ENCODE measurements at places on chromosomes 12 and 14.

GRCh38 chr12:89709995-89710872 is 1.6 kb upstream of the ATP2B1 start:
- peak overlapping the region; percentile 80 for H3K27ac ChIP-seq
- peaks cover 21% of the 10 kb centered on the region for H3K27me3 ChIP-seq
- H3K4me3 ChIP-seq: peak overlapping the region; percentile 79
- H3K4me1 ChIP-seq: no peaks in the 10 kb centered on the region
- no peak for DNase-seq

- H3K36me3 ChIP-seq: no peaks in the 10 kb centered on the region
- peak overlapping the region; percentile 91 for H3K4me3 ChIP-seq
- peak; percentile 56 for DNase-seq
- peaks cover 23% of the 10 kb centered on the region for H3K4me1 ChIP-seq
- H3K27me3 ChIP-seq: 0 out of 2 replicates have a peak, but pooled peaks cover 4% of the 10 kb centered on the region
- peak overlapping the region; percentile 82 for H3K27ac ChIP-seq
Measured at GRCh38 chr12:12717586-12718380, 615 bp downstream of the CDKN1B start.

DNA sequence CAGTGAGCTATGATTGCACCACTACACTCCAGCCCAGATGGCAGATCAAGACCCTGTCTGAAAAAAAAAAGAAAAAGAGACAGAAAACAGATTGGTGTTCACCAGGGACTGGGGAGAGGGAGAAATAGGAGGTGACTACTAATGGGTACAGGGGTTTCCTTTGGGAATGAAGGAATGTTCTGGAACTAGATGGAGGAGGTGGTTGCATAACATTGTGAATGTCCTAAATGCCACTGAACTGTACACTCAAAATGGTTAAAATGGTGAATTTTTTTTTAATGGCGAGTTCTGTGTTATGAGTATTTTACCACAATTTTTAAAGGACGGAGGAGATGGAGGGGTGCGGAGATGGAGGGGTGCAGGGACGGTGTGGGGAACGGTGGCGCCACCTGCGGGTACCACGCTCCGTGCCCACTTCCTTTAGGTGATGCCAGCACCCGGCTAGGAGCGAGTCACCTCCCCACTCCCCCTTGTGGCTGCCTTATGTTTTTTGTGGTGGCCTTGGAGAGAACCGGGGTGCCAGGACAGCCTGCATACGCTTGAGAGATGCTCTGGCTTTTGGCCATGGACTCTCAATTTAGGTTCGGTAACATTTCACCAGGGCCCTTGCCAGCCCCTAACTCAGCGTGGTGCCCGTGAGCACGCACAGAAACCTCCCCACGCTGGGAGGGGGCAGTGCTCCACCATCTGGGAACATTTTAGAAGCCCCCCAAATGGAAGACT is 16.1 kb downstream of the UBC start:
- H3K27me3 ChIP-seq: no peaks in the 10 kb centered on the region
- H3K4me3 ChIP-seq: no peak overlapping the region
- H3K4me1 ChIP-seq: no peaks in the 10 kb centered on the region
- H3K36me3 ChIP-seq: no peaks in the 10 kb centered on the region
- H3K27ac ChIP-seq: no peak overlapping the region
- peak; percentile 87 for DNase-seq

DNA sequence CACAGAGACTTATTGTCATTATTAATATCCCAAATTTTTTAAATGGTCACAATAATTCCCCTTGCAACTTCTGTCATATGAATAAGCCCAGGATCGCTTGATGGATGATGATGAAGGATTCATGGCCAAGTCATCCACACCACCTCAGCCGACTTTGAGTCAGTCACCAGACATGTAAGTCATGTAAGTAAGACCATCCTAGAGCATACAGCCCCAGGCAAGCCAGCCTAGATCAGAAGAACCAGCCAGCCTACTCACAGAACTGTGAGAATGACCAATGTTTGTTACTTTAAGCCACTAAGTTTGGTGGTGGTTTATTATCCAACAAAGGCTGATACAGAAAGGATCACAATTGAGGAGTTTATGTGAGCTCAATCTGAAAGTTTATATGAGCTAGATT is 341.8 kb downstream of the NRXN3 start:
- H3K4me3 ChIP-seq: no peak overlapping the region
- DNase-seq: no peak
- no peaks in the 10 kb centered on the region for H3K4me1 ChIP-seq
- H3K27ac ChIP-seq: no peak overlapping the region

- H3K27ac ChIP-seq: no peak overlapping the region
- no peaks in the 10 kb centered on the region for H3K36me3 ChIP-seq
- no peak overlapping the region for H3K4me3 ChIP-seq
- H3K27me3 ChIP-seq: no peaks in the 10 kb centered on the region
- DNase-seq: no peak
- no peaks in the 10 kb centered on the region for H3K4me1 ChIP-seq
Measured at GRCh38 chr12:91722072-91722471, 423.6 kb downstream of the BTG1 start.

DNA sequence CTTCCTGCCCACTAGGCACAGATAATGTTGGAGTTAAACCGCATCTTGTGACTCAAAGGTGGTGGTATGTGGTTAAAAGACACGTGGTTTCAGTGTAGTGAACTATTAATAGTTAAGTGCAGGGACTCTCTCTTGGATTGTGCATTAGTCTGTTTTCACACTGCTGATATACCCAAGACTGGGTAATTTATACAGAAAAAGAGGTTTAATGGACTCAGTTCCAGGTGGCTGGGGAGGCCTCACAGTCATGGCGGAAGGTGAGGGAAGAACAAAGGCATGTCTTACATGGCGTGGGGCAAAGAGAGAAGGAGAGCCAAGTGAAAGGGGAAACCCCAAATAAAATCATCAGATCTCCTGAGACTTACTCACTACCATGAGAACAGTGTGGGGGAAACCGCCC is 362.3 kb downstream of the GLT1D1 start:
- H3K27me3 ChIP-seq: no peaks in the 10 kb centered on the region
- no peak overlapping the region for H3K4me3 ChIP-seq
- no peaks in the 10 kb centered on the region for H3K4me1 ChIP-seq
- no peaks in the 10 kb centered on the region for H3K36me3 ChIP-seq
- no peak for DNase-seq

DNA sequence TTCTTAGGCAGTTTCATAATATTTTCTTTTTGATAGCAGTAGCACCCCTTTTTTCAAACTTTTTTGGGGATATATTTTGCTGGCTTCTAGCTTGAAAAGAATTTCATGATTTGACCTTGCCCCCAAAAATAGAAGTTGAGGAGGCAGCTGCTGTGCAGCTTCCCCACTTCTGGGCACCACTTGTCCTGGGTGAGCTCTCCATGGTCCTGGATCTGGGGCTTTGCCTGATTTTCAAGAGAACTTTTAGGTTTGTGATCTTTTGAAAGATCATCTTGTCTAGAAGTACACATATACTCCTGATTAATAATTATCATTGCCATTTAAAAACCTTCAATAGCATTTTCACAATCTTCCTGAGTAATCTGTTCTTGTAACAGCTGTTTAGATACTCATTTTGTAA is 271.6 kb downstream of the NPAS3 start:
- H3K4me3 ChIP-seq: no peak overlapping the region
- no peak overlapping the region for H3K27ac ChIP-seq
- H3K27me3 ChIP-seq: no peaks in the 10 kb centered on the region
- no peak for DNase-seq
- no peaks in the 10 kb centered on the region for H3K4me1 ChIP-seq

DNA sequence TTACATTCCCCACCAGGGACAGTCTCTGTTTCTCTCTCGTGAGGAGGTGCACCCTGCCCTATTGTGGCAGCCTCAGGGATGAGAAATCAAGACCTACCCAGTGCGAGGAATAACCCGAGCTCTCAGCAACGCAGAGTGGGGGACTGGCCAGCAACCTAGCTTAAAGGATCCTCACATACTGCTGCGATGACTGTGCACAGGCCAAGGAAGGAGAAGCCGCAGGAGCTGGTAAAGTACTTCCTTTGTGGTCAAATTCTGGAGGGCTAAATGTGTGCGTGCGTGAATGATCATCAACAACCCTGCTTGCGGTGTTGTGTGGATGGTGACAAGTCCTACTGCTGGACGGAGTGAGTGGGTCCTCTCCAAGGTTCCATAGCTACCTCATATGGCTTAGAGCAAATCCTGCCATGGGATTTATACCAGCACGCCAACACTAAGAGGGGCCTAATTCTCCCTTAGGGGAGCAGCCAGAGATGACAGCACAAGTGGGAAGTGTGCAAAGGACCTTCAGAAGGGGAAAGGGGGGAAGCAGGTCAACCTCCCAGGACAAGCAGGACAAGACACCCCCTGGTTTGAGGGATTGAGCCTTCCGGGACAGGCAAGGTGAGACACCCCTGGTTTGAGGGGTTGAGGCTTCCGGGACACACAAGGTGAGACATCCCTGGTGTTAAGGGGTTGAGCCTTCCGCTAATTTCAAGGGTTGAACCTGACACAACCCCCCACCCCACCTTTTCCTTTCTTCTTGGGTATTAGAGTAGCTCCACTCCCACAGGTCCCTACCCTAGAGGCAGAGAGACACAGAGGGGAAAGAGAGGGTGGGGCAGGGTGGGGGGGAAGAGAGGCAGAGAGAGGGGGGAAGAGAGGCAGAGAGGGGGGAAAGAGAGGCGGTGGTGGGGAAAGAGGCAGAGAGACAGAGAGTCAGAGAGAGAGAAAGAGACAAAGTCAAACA is 58.8 kb upstream of the AP4S1 start:
- no peaks in the 10 kb centered on the region for H3K4me1 ChIP-seq
- no peaks in the 10 kb centered on the region for H3K27me3 ChIP-seq
- no peak overlapping the region for H3K4me3 ChIP-seq

DNA sequence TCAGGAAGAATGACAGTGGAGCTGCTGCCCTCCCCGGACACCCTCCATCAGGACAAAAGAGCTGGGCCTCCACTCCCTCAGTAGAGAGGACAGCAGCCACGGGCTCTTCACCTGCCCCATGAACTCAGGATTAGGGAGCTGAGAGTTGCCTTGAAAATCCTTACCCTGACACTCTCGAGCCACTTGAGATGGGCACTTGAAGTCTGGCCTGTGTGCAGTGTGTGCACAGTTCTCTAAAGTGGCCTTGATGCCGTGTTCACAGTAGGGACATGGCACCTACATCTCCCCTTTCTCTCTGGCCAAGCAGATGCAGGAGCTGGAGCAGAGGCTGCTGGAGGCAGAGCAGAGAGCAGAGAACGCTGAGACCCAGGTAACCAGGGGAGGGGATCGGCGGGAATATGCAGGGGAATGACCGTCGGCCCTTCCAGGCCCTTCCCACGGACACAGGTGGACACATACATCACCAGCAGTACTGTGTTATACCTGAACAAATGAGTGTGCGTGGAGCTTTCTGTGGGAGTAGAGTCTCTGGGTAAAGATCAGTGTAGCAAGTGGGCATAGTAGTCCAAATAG is 22.5 kb downstream of the PLEKHH1 start:
- H3K4me3 ChIP-seq: no peak overlapping the region
- peaks cover 3% of the 10 kb centered on the region for H3K4me1 ChIP-seq
- H3K27me3 ChIP-seq: no peaks in the 10 kb centered on the region
- no peaks in the 10 kb centered on the region for H3K36me3 ChIP-seq
- no peak for DNase-seq

- no peak overlapping the region for H3K27ac ChIP-seq
- H3K4me1 ChIP-seq: peaks cover 4% of the 10 kb centered on the region
- peaks cover 2% of the 10 kb centered on the region for H3K36me3 ChIP-seq
- H3K27me3 ChIP-seq: no peaks in the 10 kb centered on the region
Measured at GRCh38 chr12:102120886-102121285, 903 bp downstream of the PARPBP start.

DNA sequence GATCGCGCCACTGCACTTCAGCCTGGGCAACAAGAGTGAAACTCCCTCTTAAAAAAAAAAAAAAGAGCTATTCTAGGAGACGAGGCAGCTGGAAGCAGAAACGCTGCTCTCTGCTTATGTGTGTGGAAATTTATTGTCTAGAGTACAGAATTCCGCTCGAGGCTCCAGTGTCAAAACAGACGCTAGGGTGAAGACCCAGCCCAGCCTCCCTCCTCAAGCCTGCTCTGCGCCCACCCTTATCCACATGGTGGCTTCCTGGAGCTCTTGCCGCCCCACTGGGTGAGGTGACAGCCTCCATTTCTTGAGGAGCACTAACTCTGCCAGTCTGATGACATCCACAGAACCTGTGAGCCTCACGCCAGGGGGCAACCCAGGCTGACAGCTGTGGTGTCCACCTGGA is 49.5 kb upstream of the DLK1 start:
- H3K27ac ChIP-seq: no peak overlapping the region
- H3K4me1 ChIP-seq: peaks cover 23% of the 10 kb centered on the region
- no peaks in the 10 kb centered on the region for H3K36me3 ChIP-seq
- DNase-seq: no peak

DNA sequence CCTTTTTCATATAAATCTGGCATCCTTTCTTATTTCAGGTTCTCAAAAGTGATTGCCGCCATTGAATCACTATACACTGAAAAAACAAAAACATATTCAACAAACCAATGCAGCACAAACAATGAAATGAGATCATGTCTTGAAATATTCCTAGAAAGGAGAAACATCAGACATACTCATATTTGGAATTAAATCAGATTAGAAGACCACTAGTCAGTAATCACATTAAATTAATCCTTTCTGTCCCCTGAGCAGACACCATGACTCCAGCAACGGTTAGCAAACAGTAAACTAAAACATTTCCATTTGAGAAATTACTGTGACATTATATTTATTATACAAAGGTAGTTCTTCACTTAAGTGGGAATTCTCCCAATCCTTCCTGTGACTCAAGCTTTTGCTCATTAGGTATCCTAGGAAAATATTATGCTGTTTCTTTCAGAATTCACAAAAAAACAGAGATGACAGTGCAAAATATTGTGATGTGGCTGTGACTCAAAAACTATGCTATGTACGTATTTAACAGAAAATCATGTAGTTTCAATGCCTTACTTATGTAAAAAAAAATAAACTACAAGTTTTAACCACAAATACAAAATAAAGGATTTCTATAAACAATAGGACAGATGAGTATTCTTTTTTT is 29.7 kb downstream of the CPNE8 start:
- no peak overlapping the region for H3K27ac ChIP-seq
- no peak overlapping the region for H3K4me3 ChIP-seq
- DNase-seq: no peak
- H3K27me3 ChIP-seq: no peaks in the 10 kb centered on the region
- H3K36me3 ChIP-seq: no peaks in the 10 kb centered on the region
- 0 out of 2 replicates have a peak, but pooled peaks cover 2% of the 10 kb centered on the region for H3K4me1 ChIP-seq
